ENCODE measurements at places on chromosomes 12 and 14. TPM values are rescaled to one million over a fixed set of nuclear protein-coding genes. Genes with fewer than 3 reads are reported as not detected.

The NGB gene
- total RNA-seq, result not detected

The FOXN4 gene
- total RNA-seq, result not detected

The AKAP5 gene
- 0.08 TPM for total RNA-seq

The CCDC88C gene
- 0.72 TPM for total RNA-seq

The DEGS2 gene
- not detected for total RNA-seq

The OR6C4 gene
- not detected for total RNA-seq

The TPPP2 gene
- not detected for total RNA-seq

The JPH4 gene
- total RNA-seq, result under 0.01 TPM

The KRT78 gene
- total RNA-seq, result not detected

The TIMM9 gene
- total RNA-seq, result 42.3 TPM

The ASCL1 gene
- not detected for total RNA-seq

The MON2 gene
- 24.7 TPM for total RNA-seq

The VEZT gene
- 45.6 TPM for total RNA-seq

The CD163 gene
- total RNA-seq, result not detected

The TSPAN11 gene
- total RNA-seq, result 11.8 TPM

The FBLN5 gene
- total RNA-seq, result 149 TPM

The INSM2 gene
- total RNA-seq, result not detected

The PRPF40B gene
- total RNA-seq, result 7.2 TPM

The ISCU gene
- total RNA-seq, result 92.7 TPM

The KRT72 gene
- total RNA-seq, result not detected

The SAMD15 gene
- total RNA-seq, result 0.39 TPM

The GUCY2C gene
- not detected for total RNA-seq

The CMKLR1 gene
- total RNA-seq, result 0.13 TPM

The KLRB1 gene
- total RNA-seq, result not detected

All from epithelial cell of alveolus of lung (primary cell).